ENCODE measurements at places on chromosomes 5 and 9. TPM values are rescaled to one million over a fixed set of nuclear protein-coding genes. Genes with fewer than 3 reads are reported as not detected.
A peak's percentile ranks its signal among the peaks of the same experiment; 100 is the strongest.

The PFN3 gene
- total RNA-seq = not detected

The GDF9 gene
- total RNA-seq = 0.46 TPM

The IQGAP2 gene
- 31.0 TPM for total RNA-seq

DNA sequence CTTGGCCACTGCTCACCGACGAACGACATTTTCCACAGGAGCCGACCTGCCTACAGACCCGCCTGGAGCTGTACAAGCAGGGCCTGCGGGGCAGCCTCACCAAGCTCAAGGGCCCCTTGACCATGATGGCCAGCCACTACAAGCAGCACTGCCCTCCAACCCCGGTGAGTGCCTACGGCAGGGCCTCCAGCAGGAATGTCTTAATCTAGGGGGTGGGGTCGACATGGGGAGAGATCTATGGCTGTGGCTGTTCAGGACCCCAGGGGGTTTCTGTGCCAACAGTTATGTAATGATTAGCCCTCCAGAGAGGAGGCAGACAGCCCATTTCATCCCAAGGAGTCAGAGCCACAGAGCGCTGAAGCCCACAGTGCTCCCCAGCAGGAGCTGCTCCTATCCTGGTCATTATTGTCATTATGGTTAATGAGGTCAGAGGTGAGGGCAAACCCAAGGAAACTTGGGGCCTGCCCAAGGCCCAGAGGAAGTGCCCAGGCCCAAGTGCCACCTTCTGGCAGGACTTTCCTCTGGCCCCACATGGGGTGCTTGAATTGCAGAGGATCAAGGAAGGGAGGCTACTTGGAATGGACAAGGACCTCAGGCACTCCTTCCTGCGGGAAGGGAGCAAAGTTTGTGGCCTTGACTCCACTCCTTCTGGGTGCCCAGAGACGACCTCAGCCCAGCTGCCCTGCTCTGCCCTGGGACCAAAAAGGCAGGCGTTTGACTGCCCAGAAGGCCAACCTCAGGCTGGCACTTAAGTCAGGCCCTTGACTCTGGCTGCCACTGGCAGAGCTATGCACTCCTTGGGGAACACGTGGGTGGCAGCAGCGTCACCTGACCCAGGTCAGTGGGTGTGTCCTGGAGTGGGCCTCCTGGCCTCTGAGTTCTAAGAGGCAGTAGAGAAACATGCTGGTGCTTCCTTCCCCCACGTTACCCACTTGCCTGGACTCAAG, 1.5 kb downstream of the CSF2 start:
- peak; percentile 93 for DNase-seq

DNA sequence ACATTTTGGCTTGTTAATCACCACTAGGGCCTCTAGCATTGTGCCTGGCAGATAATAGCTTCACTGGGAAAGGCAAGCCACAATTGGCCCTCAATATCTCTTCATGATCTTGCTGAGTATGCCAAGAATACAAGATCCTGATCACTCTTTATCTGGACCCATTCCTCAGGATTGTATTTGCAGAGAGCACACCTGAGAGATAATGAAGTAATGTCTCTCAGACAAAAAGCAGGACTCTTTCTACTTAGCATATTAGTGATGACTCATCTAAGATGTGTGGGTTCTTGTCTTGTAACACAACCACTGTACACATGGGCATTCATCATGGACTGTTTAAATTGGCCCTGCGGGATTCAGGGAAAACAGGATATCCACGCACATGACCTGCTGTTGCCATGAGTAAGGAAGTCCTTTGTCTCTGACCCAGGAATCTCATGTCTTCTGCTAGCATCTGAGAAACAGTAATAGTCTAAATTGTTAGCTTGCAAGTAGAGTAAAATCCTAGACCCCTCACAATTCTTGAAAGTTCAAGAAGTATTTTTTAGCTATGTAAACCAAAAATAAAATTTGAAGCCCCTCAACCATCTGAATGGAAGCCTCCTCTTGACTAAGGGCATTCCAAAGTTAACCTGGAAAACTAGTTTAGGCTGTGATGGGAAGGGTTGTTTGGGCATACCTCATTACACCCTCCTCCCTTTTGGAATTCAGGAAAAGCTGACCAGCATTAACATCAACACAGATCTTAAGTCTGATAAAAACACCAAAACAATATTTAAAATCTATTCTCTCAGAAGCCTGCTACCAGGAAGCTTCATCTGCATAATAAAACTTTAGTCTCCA, 28.0 kb upstream of the NFIL3 start:
- DNase-seq = no peak

DNA sequence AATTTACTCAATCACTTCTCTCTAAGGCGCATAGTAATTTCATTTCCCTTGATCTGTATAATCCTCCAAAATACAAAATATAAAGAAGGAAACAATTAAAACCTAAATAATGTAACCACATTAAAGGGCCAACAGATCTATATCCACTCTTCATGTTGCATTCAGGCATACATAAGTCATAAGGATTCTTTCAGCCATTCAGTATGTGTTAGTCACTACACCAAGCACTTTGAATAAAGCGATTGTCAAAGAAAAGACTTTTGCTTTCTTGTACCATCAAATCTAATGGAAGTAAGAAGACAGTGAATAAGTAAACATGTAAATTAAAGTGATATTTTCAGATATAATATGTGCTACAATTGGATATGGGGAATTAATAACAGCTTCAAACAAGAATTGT, 569.2 kb upstream of the PTPRD start:
- no peak for DNase-seq

DNA sequence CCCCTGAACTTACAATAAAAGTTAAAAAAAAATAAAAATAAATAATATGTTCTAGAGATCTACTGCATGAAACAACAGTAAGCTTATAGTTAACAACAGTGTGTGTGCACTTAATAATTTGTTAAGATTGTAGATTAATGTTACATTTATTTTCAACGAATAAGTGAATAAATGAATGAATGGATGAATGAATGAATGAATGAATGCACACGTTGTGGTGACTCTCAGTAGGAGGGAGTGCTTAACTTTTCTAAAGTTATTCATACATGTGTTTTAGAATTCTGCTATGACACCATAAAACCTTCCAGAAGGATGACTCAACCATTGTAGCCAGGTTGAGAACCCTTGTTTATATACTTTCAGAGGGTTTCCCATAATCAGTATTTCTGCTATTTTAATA, 1269.4 kb upstream of the CDH6 start:
- DNase-seq = no peak

- DNase-seq = no peak
These were observed 265.8 kb upstream of the IRX4 start for GRCh38 chr5:2148312-2149194.

DNA sequence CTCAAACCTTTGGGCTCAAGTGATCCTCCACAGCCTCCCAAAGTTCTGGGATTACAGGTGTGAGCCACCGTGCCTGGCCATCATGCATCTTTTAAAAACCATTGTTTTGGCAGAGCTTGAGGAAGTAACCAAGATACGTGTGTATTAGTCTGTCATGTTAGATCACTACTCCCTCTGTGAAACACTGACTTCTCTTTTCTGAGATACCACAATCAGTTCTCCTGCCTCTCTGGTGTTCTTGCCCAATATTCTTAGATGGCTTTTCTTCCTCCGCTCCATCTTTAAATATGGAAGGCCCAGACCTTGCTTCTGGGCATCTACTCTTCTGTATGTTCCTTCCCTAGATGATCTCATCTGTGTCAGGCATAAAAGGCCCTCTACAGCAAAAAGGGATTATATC, 14.2 kb upstream of the CCNB1 start:
- DNase-seq = no peak

- DNase-seq = no peak
These were observed 40.1 kb downstream of the DCAF10 start for GRCh38 chr9:37840560-37841194.

- DNase-seq = no peak
These were observed 63.7 kb downstream of the MLLT3 start for GRCh38 chr9:20558566-20559016.

DNA sequence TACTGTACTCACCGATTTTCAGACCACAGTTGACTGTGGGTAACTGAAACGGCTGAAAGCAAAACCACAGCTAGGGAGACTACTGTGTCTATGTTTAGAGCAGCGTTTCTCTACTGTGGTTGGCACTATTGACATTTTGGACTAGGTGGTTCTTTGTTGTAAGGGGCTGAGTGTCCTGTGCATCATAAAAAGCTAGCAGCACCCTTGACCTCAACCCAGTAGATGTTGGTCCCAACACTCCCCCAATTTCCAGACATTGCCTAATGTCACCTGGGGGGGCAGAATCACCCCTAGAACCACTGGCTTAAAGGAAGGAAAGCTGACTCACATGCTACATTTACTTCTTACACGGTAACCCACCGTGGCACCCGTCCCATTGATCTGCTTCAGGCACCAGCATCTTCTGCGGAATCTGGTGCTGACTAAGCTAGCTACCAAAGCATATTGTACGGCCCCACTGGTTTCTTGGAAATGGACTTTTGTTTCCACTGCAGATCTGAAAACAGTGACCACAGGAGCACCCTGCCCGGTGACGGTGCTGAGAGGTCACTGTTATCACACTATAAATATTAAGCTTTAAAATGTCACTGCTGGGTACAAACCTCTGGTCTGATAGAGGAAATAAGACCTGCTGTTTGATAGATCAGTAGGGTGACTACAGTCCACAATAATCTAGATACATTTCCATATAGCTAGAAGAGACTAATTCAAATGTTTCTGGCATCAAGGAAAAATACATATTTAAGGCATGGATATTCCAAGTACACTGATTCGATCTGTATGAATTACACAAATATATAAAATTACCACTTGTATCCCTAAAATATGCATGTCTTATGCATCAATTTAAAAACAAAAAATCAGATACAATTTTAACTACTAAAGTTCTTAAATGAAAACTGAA, 151.4 kb downstream of the HSD17B3 start:
- DNase-seq = no peak

- DNase-seq = no peak
These were observed 63.4 kb downstream of the CD180 start for GRCh38 chr5:67133217-67133616.

All from upper lobe of right lung (tissue), 1 donor.